ENCODE measurements at places on chromosomes 16 and 17. TPM values are rescaled to one million over a fixed set of nuclear protein-coding genes. Genes with fewer than 3 reads are reported as not detected.

Gene KNOP1
- 14.0 TPM for total RNA-seq

Gene SHISA9
- total RNA-seq, result 0.09 TPM

Gene CHD9
- total RNA-seq, result 75.0 TPM

DNA sequence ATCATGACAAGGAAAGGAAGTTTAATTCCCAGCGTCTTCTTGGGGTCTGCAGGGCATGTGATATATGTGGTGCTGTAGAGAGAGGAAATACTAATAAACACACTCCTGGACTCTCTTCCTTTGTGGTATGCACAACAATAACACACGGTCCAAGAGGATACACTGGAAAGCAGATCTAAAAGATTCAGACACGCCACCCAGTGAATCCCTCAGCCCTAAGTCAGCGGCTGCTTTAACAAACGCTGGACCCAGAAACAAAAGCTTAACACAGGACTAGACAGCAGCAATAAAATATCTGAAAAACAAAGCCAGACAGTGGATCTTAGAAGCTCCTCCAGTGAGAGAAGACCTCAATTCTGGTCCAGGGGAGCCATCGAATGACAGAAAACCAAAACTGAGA is 13.1 kb downstream of the CFAP20 start:
- no peak overlapping the region for H3K4me3 ChIP-seq
- peaks cover 12% of the 10 kb centered on the region for H3K4me1 ChIP-seq
- no peaks in the 10 kb centered on the region for H3K36me3 ChIP-seq
- no peak overlapping the region for H3K27ac ChIP-seq
- DNase-seq, result no peak

GRCh38 chr16:10494343-10495030 is 85.9 kb downstream of the EMP2 start:
- no peaks in the 10 kb centered on the region for H3K27me3 ChIP-seq
- no peaks in the 10 kb centered on the region for H3K4me1 ChIP-seq
- H3K27ac ChIP-seq, result no peak overlapping the region
- no peak for DNase-seq
- H3K4me3 ChIP-seq, result no peak overlapping the region

- H3K27me3 ChIP-seq, result no peaks in the 10 kb centered on the region
- H3K27ac ChIP-seq, result peak overlapping the region; percentile 89
- H3K4me1 ChIP-seq, result peaks cover 43% of the 10 kb centered on the region
- H3K4me3 ChIP-seq, result peak overlapping the region; percentile 68
- H3K36me3 ChIP-seq, result no peaks in the 10 kb centered on the region
- DNase-seq, result peak; percentile 73
These were observed 1.1 kb upstream of the CAPN15 start for GRCh38 chr16:526181-527014.

- H3K4me1 ChIP-seq, result no peaks in the 10 kb centered on the region
- DNase-seq, result no peak
- H3K27me3 ChIP-seq, result no peaks in the 10 kb centered on the region
- no peak overlapping the region for H3K27ac ChIP-seq
- no peaks in the 10 kb centered on the region for H3K36me3 ChIP-seq
These were observed 61.0 kb upstream of the ELAC2 start for GRCh38 chr17:13078591-13079385.

DNA sequence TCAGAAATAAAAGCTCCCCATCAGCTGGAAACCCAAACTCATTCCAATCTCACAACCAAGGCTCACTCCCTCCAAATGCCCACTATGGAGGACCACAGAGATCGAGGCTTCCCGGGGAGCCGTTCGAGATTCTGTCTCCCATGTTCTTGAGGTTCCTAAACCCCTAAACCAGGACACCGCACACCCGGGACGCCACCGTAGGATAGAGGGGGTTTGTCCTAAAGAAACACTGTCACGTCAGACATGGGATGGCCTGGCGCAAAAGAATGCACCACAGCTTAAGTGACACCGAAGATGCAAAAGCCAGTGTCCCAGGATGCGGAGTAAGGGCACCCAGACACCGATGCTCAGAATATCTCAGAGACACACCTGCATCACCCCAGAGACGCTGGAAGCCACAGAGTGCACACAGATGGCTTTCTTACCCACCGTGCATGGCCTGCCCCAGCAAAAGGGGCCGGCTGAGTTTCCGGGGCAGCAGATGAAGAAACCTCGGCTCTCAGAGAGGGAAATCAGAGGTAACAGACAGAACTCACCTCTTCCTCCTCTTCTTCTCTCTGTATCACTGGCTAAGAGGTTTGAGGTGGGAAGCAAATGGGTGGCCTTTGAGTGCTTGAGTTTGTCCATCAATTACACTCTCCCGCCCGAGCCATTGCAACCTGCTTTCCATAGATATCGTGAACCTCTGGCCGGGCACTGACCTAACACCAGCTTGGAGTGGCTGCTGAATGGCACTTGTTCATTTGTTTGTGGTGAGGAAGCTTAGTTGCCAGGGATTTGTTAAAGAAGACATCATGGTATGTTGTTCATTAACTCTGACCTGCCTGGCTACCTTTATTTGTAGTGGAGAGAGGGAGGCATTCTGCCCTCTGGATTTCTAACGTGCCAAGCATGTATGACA is 65.1 kb upstream of the TNRC6C start:
- no peak overlapping the region for H3K4me3 ChIP-seq
- DNase-seq, result no peak
- no peak overlapping the region for H3K27ac ChIP-seq
- no peaks in the 10 kb centered on the region for H3K27me3 ChIP-seq
- H3K36me3 ChIP-seq, result no peaks in the 10 kb centered on the region
- no peaks in the 10 kb centered on the region for H3K4me1 ChIP-seq

Measured in adrenal gland (tissue), 19 donors.